ENCODE measurements at places on chromosomes 4 and X.

DNA sequence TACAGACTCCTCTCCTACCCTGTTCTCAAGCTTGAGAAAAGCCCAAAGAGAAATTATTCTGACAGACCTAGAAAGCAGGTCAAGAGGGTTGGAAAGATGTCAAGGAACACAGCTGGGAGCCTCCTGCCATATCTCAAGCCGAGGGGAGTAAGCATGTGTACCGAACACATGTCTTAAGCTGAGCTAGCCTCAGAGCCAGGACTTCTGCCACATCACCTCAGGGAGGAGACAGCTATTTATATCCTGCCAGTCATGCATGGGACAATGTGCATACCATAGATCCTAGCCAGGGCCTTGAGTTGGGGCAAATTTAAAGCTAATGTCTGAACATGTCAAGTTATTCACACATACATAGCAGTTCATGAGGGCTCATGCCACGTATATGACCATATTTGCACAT, 11.8 kb downstream of the TMEM31 start:
- peaks cover 8% of the 10 kb centered on the region for H3K4me1 ChIP-seq
- peak; percentile 26 for DNase-seq
- H3K36me3 ChIP-seq, result no peaks in the 10 kb centered on the region
- no peak overlapping the region for H3K27ac ChIP-seq
- H3K4me3 ChIP-seq, result no peak overlapping the region

DNA sequence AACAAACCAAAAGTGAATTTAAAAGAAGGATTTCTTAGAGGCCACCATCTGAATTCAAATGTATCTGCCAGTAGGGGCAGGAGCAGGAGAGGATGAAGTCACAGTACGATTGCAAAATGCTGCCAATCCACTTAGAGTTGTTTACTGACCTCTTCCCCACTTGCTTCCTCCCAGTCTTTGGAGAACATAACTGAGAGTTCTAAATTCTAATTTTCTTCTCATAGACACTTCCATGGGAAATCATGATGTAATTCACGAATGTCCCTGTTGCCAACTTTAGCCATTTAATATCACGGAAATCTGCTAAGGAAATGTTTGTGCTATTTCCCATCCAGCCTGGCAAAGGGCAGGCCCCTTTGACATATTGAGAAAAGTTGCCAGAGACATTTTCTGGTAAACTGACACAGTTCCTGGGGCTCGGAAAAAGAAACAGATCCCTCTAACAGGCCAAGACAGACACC, 33.6 kb upstream of the NOCT start:
- peaks cover 5% of the 10 kb centered on the region for H3K4me1 ChIP-seq
- H3K27me3 ChIP-seq, result no peaks in the 10 kb centered on the region
- H3K36me3 ChIP-seq, result no peaks in the 10 kb centered on the region
- peak; percentile 69 for DNase-seq

DNA sequence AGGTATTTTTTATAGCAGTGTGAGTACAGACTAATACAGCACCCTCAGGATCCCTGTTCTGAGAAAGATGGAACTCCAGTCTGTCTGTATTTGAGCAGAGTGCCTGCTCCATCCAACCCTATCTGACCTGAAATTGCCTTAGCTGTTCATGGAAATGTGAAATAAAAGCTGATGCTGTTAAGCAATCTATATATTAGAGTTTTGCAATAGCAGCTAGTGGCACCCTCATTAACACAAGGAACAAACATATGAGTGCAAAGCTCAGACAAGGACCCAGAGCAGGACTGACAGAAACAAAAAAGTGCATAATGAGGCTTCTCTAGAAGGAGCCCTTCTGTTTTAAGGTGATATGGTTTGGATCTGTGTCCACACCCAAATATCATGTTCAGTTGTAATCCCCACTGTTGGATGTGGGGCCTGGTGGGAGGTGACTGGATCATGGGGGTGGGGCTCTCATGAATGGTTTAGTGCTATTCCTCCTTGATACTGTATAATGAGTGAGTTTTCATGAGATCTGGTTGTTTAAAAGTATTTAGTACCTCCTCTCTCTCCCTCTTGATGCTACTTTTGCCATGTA, 272.9 kb upstream of the KLF3 start:
- peaks cover 18% of the 10 kb centered on the region for H3K4me1 ChIP-seq
- DNase-seq, result no peak
- peak overlapping the region; percentile 81 for H3K27ac ChIP-seq
- no peak overlapping the region for H3K4me3 ChIP-seq
- no peaks in the 10 kb centered on the region for H3K36me3 ChIP-seq

DNA sequence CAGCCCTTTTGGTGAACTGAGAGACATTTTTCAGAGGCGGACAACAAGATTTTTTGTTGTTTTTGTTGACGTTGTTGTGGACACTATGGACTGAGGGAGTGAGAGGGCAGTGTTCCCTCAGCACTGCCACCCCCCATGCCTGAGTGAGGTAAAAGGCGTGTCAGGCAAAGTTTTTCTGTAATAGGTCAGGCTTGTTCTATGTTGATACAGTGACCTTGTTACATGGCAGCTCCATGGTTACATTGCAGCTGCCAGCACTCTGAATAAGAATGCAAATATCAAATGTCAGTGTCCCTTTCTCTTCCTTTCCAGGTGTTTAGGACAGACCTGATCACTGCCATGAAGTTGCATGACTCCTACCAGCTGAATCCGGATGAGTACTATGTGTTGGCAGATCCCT, 36.6 kb downstream of the JADE1 start:
- H3K27ac ChIP-seq, result peak overlapping the region; percentile 62
- peaks cover 20% of the 10 kb centered on the region for H3K4me1 ChIP-seq
- DNase-seq, result no peak
- H3K36me3 ChIP-seq, result peaks cover 88% of the 10 kb centered on the region
- no peaks in the 10 kb centered on the region for H3K27me3 ChIP-seq

- peaks cover 12% of the 10 kb centered on the region for H3K4me1 ChIP-seq
- H3K27me3 ChIP-seq, result peaks cover 32% of the 10 kb centered on the region
- H3K4me3 ChIP-seq, result no peak overlapping the region
- no peak for DNase-seq
- H3K27ac ChIP-seq, result no peak overlapping the region
Measured at GRCh38 chrX:13893826-13894225, 76.9 kb upstream of the GPM6B start.

DNA sequence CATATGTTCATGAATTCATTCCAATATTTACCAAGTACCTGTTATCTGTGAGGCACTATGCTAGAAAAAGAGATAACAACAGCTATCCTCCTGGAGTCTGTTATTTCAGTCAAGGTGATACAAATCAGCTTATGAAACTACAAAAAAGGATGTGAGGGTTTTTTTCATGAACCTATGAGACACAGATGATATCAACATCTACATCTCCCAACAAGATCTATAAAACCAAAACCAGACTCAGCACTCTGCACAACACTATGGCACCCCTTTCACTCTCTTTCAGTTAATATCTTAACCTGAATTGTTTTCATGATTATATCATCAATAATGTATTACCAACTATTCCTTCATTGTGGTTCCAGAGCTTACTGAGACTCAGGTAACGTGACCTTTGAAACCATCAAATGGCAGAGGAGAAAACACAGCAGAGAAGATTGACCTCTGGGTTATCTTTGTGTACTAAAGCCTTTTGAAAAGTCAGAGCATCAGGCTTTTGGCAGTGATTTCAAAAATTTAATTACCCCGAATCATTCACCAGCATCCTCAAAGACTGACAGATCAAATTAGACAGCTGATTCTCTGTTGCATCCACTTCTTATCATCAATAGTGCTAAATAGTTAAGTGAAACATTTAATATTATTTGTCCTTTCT, 244.6 kb upstream of the FTHL17 start:
- H3K27me3 ChIP-seq, result peaks cover 27% of the 10 kb centered on the region
- no peak overlapping the region for H3K27ac ChIP-seq
- DNase-seq, result no peak
- no peaks in the 10 kb centered on the region for H3K4me1 ChIP-seq

- peaks cover 61% of the 10 kb centered on the region for H3K36me3 ChIP-seq
- no peaks in the 10 kb centered on the region for H3K27me3 ChIP-seq
- H3K4me1 ChIP-seq, result peaks cover 6% of the 10 kb centered on the region
- H3K27ac ChIP-seq, result no peak overlapping the region
- peak; percentile 5 for DNase-seq
Measured at GRCh38 chr4:53459548-53459947, 82.1 kb downstream of the FIP1L1 start.

DNA sequence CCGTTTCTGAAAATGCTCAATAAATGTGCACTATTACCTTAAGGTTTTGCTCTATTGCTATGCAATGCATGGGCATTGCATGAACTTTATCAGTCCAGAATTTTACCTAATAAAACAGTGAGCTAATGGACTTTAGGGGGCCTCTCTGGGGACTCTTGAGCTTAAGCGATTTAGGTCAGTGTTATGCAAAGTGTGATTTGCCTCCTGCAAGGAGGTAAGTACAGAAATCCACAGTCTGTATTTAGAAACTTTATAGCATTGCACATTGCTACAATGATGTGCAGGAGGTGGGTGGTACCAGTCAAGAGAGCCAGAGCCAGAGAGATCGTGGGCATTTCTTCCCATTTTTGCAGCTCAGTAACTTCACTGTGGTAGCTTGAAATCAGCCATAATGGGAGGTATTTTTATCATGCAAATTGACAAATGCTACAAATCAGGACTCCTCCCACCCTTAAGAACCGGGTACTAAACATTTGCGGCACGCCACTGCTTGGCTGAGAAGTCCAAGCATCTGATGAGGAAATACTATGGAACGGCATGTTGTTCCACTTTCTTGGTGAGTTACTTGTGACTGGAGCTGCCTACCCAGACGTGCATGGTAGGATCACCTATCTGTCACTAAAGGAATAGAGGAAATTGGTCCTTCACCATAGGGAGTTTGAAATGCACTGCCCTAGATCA, 174.6 kb upstream of the PGRMC2 start:
- H3K27ac ChIP-seq, result no peak overlapping the region
- DNase-seq, result no peak
- H3K36me3 ChIP-seq, result no peaks in the 10 kb centered on the region
- H3K4me1 ChIP-seq, result no peaks in the 10 kb centered on the region
- H3K27me3 ChIP-seq, result no peaks in the 10 kb centered on the region

GRCh38 chr4:161629694-161630441, 533.9 kb downstream of the FSTL5 start:
- no peak overlapping the region for H3K4me3 ChIP-seq
- no peaks in the 10 kb centered on the region for H3K36me3 ChIP-seq
- DNase-seq, result peak; percentile 7
- no peaks in the 10 kb centered on the region for H3K27me3 ChIP-seq
- no peaks in the 10 kb centered on the region for H3K4me1 ChIP-seq

- no peaks in the 10 kb centered on the region for H3K36me3 ChIP-seq
- H3K4me1 ChIP-seq, result no peaks in the 10 kb centered on the region
- no peak for DNase-seq
- no peak overlapping the region for H3K4me3 ChIP-seq
- H3K27ac ChIP-seq, result no peak overlapping the region
- no peaks in the 10 kb centered on the region for H3K27me3 ChIP-seq
Measured at GRCh38 chr4:134382478-134383227, 181.1 kb upstream of the PABPC4L start.

- H3K27me3 ChIP-seq, result peaks cover 87% of the 10 kb centered on the region
- H3K4me3 ChIP-seq, result no peak overlapping the region
- peak; percentile 9 for DNase-seq
- H3K36me3 ChIP-seq, result no peaks in the 10 kb centered on the region
Measured at GRCh38 chr4:110904435-110905065, 281.7 kb upstream of the PITX2 start.

DNA sequence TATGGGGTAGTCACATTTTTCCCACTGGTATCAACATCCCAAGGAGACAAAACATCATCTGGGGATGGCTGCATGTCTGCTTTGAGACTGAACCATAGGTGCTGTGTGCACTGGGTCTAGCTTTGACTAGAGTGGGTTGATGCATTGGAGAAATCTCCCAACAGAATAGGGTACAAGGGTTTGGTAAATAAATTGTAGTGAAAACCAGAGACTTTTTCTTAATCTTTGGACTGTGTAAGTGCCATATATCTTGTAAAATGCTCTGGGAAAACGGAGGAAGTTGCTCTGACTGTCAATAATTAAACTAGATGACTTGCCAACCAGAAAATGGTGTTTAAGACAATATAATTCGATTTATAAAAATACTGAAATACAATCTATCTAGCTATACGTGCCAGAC, 1064.0 kb upstream of the SLIT2 start:
- no peaks in the 10 kb centered on the region for H3K36me3 ChIP-seq
- DNase-seq, result no peak

DNA sequence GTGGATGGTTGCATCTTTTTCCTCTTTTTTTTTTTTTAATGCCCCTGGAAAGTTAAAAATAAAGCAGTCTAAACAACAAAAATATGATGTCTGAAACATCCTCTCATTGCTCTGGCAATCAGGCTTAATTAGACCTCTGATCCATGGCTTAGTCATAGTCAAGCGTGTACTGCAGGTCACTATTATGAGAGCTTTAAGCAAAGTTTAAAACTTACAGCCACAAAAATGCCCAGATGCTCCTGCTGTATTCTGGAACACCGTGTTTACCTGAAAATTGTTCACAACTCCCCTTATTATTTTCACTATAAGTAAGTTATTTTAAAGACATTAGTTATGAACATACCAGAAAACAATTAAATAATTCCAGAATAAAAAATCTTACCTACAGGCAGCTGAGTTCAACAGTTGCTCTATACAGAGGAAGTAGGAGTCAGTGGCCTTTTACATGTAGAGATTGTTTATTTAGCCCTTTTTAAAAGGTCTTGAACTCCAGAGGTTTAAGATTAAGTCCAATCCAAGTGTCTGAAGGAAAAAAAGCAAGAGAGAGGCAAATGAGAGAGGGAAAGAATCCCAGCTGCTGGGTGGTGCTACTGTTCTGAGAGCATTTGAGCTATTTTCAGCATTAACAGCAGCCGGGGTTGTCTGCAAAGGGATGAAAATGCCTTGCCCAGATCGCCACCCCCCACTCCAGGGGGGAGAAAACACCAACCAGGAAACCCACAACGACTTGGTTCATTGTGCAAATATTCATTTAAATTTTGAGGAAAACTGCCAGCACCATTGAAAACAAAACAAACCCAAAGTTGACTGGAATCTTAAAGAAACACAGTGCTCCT, 36.9 kb downstream of the SORBS2 start:
- peak overlapping the region; percentile 92 for H3K27ac ChIP-seq
- no peaks in the 10 kb centered on the region for H3K27me3 ChIP-seq
- peaks cover 41% of the 10 kb centered on the region for H3K4me1 ChIP-seq

- no peak overlapping the region for H3K4me3 ChIP-seq
- no peaks in the 10 kb centered on the region for H3K27me3 ChIP-seq
- no peak overlapping the region for H3K27ac ChIP-seq
- DNase-seq, result no peak
- H3K4me1 ChIP-seq, result peaks cover 3% of the 10 kb centered on the region
Measured at GRCh38 chr4:113289766-113290165, 240.3 kb downstream of the ANK2 start.

GRCh38 chrX:34546366-34546765, 110.7 kb downstream of the TMEM47 start:
- H3K27me3 ChIP-seq, result peaks cover 22% of the 10 kb centered on the region
- H3K4me3 ChIP-seq, result no peak overlapping the region
- DNase-seq, result peak; percentile 45
- no peak overlapping the region for H3K27ac ChIP-seq
- no peaks in the 10 kb centered on the region for H3K36me3 ChIP-seq

DNA sequence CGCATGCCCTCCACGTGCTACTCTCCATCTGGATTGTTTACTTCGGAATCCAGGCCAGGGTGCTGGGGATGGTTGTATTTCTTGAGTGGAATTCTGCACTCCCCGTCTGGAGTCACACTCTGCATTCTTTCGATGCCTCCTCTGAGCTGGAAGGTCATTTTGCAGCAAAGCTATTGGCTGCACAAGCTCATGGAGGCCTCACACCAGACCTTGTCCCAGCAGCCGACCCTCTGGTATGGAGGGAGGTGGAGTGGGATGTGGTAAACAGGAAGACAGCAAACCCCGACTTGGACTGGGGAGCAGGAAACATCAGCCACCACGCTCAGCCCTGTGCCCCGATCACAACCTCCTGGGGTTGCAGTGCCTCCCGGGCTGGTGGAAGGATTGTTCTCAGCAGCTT, 225.3 kb upstream of the LNX1 start:
- no peaks in the 10 kb centered on the region for H3K4me1 ChIP-seq
- H3K4me3 ChIP-seq, result no peak overlapping the region
- no peaks in the 10 kb centered on the region for H3K36me3 ChIP-seq
- H3K27ac ChIP-seq, result no peak overlapping the region
- no peaks in the 10 kb centered on the region for H3K27me3 ChIP-seq

All from MCF 10A (cell line).